ENCODE measurements at places on chromosomes 12 and 14.

DNA sequence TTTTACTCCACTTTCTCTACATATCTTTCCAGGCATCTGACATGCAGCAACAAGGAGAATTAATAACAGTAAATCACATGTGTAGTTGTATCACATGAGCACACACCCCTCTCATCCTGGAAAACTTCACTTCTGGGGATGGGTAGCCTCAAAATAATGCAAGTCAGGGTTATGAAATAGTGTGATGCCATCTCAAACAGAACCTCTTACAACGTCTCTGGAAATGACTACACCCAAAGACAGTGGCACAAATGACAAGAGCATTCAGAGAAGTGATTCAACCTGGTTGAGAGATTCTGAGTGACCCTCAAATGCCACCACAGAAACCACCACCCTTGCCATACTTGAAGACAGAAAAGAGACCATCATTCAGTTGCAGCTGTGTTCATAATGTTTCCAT lies 2.8 kb downstream of the DIO2 start:
- DNase-seq, result no peak

DNA sequence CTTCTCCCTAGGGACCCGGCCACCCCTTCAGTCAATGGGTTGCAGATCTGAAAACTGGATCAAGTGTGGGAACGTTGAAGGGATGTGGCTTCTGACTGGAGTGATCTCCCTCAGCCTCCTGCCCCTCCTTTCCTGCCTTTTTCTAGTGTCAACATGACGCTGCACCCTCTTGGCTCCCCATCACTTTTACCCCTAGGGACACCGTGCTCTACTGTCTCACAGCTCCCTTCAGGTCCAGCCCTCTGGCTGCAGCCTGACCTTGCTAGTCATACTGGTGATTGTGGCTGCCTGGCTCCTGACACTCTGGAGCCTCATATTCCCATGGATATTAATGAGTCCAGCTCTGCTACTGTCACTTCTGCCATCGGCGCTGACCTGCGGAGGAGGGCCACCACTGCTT lies 51.5 kb upstream of the RASSF3 start:
- DNase-seq, result no peak

DNA sequence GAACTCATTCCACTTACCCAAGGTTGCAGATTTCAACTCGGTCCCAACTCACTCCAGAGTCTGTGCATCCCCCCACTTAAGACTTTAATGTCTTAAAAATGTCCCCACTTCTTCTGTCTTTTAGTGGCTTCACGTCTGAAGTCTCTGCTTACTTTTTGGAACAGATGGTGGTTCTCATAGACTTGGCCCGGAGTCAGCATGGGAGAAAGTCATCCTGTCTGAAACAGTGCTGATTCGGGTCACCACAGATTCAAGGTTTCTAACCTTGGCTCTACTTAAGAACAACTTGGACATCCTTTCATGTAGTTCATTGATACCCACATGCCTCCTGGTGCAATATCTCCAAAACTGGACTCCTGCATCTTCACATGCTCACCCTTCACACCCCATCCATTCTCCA lies 26.0 kb downstream of the CHST11 start:
- DNase-seq, result peak; percentile 38

DNA sequence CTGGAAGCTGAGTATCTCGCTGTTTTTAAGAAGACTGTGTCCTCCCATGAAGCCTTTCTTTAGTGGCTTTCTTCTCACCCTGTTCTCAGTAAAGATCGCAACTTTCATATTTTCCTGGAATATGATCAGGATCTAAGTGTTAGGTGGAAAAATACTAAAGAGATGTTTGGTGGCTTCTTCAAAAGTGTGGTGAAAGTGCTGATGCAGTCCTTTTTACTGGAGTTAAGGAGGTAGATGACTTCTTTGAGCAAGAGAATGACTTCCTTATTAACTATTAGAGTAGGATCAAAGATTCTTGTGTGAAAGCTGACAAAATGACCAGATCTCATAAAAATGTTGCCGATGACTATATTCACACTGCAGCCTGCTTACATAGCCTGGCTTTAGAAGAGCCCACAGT lies 141.6 kb downstream of the SLC5A8 start:
- no peak for DNase-seq

- DNase-seq, result no peak
These were observed 258.8 kb downstream of the APAF1 start for GRCh38 chr12:98903875-98904274.

GRCh38 chr12:100133200-100133599 lies 9.5 kb downstream of the BLTP3B start:
- no peak for DNase-seq

DNA sequence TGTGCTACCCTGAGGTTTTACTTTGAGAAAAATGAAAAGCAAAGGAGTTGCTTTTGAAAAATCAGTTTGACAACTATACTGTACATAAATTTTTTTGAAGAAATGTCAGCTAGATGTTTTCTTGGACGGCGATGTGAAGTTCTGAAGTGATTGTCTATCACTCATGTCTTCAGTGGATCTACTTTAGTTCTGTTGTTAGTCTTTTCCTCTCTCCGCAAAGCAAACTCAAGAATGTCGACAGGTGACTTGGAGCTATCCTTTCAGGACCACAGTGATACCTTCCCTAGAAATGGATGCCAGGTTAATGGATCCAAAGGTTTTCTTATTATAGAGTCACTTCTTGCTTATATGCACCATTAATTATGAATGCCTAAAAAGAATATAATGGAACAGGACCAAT lies 1.2 kb downstream of the PTPRO start:
- no peak for DNase-seq

DNA sequence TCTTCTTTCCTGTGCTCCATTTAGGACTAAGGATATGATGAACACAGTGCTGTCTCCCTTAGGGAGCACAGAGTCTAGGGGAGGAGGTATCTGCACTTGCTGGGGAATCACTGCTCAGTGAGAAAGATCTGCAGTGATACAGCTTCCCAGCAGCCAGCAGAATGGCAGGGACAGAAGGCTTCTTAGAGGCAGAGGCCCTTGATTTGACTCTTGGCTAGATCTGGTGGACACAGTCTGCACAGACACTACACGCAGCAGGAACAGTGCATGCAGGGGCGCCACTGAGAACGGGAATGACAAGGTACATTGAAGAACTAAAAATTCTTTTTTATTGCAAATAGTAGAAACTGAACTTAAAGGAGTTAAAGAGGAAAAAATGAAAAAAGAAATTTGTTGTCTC lies 51.6 kb downstream of the KCNA1 start:
- DNase-seq, result no peak

GRCh38 chr12:68487721-68488309 lies 122.9 kb upstream of the RAP1B start:
- no peak for DNase-seq

- no peak for DNase-seq
These were observed 635.4 kb downstream of the VRK1 start for GRCh38 chr14:97432586-97432985.

DNA sequence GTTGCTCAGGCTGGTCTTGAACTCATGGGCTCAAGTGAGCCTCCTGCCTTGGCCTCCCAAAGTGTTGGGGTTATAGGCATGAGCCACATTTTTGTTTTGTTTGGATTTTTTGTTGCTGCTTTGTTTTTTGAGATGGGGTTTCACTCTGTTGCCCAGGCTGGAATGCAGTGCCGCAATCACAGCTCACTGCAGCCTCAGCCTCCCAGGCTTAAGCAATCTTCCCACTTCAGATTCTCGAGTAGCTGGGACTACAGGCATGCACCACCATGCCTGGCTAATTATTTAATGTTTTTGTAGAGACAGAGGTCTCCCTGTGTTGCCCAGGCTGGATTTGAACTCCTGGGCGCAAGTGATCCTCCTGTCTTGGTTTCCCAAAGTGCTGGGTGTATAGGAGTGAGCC lies 5.7 kb upstream of the PLEK2 start:
- no peak for DNase-seq

GRCh38 chr14:103204852-103205540 lies 81.7 kb downstream of the TNFAIP2 start:
- no peak for DNase-seq

DNA sequence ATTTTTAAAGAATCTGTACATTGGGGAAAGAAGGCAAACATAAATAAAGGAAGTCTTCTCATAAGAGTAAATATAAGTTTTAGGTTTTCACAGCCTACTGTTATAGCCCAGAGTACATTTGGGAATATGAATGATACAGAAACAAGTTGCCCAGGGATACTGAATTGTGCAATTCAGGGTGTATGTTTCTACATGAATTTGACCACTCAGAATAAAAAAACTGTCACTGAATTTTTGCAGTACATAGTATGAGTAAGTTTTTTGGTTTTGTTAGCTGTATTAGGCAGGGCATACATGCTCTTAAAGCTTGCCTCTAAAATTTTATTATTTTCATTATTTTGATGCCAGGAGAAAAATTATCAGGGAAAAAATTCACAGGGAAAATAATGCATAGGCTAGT lies 6.6 kb upstream of the PCNX4 start:
- DNase-seq, result no peak

DNA sequence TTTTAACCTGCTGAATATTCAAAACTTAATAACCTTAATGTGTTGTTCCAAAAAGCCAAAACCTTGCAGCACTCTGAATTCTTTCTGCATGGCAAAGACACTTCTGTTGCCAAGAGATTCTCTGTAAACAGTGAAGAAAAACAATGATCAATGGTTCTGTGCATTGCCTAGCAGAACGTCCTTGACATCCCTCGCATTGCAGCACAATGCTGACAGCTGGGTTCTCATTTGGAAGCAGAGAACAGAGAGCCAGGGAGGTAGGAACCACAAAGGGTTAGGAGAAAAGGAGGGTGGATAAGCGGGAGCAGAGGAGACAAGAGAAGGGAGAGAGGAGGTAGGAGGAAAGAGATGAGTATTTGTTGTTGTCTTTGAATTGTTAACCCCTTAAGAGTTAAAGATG lies 501.1 kb downstream of the NAV3 start:
- DNase-seq, result no peak

- peak; percentile 19 for DNase-seq
These were observed 257.0 kb upstream of the MGAT4C start for GRCh38 chr12:86513226-86513625.

DNA sequence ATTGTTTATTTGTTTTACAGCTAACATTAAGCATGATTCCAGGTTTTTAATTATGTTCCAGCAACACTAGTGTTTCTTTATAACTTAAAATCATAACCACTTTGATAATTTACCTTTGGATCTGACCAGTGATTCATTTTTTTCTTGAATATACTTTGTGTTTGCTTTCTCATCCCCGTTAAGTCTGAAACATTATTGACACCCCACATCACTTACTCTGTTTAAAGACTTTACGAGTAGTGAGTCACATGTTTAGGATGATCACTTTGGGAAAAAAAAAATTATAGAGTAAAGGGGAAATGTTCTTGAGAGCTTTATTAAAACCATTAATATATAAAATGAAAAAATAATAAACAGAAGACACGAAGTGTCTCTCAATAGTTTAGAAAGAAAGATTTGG lies 132.2 kb downstream of the MON2 start:
- DNase-seq, result no peak

- DNase-seq, result peak; percentile 93
These were observed at the start of gene SYT1 for GRCh38 chr12:78864403-78864869. SYT1 (plus strand) TSS chr12:78864774.

Measured in NCI-H446 (cell line).